ENCODE measurements at places on chromosomes 4 and X.

- no peak for DNase-seq
Measured at GRCh38 chr4:133865612-133866327, 335.8 kb downstream of the PABPC4L start.

GRCh38 chr4:152459326-152459725 lies 76.6 kb downstream of the FBXW7 start:
- DNase-seq: no peak

DNA sequence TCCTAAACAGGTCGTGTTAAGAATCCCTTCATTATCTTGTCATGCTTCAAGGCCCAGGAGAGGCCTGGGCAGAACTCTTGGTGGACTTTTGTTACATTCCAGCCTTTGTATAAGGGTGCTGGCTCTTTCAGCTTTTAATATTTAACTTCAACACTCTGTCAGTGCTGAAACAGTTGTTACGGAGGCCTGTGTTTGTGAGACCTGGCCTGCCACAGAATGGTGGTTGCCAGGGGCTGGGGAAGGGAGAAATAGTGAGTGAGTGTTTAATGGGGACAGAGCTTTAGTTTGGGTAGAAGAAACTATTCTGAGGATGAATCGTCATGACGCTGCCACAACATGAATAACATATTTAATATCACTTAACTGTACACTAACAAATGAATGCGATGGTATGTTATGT lies 1027.6 kb upstream of the PRKX start:
- DNase-seq: no peak

- no peak for DNase-seq
Measured at GRCh38 chr4:87669373-87669772, 19.3 kb downstream of the DMP1 start.

- DNase-seq: no peak
Measured at GRCh38 chr4:113170805-113171468, 121.5 kb downstream of the ANK2 start.

- no peak for DNase-seq
Measured at GRCh38 chr4:2592572-2592971, 56.1 kb downstream of the FAM193A start.

GRCh38 chrX:133391111-133391510 lies 24.2 kb downstream of the GPC4 start:
- DNase-seq: no peak

GRCh38 chr4:71494539-71494938 lies 155.7 kb downstream of the SLC4A4 start:
- DNase-seq: no peak

DNA sequence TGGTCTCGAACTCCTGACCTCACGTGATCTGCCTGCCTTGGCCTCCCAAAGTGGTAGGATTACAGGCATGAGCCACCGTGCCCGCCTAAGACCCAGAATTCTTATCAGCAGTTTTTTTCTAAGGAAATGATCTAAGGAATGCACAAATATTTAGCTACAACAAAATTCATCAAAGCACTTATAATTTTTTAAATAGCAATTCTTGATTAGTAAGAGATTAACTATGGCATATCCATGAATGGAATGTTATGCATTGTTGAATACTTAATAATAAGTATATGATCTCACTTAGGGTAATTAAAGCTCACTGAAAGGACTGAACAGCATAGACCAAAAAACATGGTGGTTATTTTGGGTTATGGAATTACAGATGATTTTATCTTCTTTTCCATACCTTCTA lies 18.4 kb downstream of the CENPU start:
- DNase-seq: no peak

- DNase-seq: no peak
Measured at GRCh38 chr4:7924163-7924562, 15.5 kb downstream of the AFAP1 start.

DNA sequence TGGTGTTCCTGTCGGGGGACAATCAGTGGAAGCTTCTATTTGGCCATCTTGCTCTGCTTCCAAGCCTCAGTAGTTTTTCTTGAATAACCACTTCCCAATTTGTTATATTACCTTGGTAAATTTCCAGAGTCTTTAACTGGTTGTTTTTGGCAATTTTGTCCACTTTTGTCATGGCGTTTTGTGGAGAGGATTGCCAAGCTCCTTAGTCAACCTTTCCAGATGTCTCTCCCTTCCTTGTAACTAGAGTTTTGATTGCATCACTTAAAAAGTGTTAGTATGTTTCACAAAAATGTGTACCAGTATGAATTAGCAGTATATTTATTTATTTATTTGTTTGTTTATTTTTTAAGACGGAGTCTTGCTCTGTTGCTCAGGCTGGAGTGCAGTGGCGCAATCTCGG lies 15.8 kb upstream of the UXT start:
- no peak for DNase-seq

GRCh38 chrX:16610121-16610621 lies 39.8 kb upstream of the S100G start:
- no peak for DNase-seq

GRCh38 chr4:86117705-86118302 lies 242.0 kb downstream of the MAPK10 start:
- DNase-seq: no peak

DNA sequence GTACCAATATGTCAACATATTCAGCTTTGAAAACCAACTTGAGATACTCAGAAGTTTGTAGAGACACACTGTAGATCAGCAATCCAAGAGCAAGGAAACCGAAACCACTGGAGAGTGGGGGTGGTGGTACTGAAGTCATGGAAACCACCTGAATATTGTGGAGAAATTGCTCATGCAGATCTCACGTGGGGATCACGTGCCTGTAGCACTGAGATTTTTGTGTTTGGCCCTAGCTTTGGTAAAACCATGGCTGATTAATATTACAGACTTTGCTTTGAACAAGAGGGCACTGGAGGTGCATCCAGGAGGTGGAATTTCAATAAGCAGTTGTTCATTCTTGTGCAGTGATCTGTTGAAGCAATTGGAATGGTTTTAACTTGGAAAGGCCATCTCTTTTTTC lies 47.2 kb downstream of the GBA3 start:
- no peak for DNase-seq

DNA sequence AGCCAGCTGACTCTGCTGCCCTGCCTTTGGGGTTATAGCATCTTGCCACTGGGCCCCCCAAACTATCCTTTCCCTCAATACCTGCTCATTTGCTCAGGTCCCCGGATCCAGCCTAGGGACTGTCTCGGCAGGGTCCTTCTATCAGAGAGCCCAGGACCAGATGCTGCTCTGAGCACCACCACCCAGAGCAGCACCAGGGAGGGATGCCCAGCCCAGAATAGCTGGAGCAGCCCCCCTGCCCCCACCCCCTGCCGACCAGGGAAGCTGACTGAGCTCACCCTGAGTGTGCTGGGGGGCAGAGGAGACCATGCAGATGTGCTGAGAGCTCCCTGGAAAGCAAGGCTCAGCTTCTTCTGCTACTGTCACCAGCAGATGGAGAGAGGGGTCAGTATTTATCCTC lies 103.6 kb upstream of the IGSF1 start:
- DNase-seq: no peak

GRCh38 chr4:180280076-180280475 lies 1963.1 kb upstream of the TENM3 start:
- no peak for DNase-seq

- DNase-seq: no peak
Measured at GRCh38 chr4:24219209-24219608, 329.4 kb upstream of the PPARGC1A start.

DNA sequence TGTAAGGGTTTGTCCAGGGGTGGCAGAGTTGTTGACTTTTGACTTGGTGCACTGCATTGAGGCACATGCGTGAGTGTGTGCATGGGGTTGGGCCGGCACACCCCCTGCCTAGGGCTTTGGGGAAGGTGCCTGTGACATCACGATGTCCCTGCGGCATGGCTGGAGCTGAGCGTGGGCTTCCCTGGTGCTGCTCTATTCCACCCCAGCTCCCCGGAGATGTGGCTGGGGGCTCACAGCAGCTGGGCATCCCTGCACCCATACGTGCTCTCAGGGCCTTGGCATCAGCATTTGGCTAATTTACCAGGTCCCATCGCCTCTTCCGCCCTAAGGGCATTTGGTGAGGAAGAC lies 5.7 kb downstream of the PSAPL1 start:
- peak; percentile 3 for DNase-seq

- DNase-seq: no peak
Measured at GRCh38 chr4:135256111-135256510, 1054.5 kb upstream of the PABPC4L start.
